ENCODE measurements at places on chromosomes 5 and 9.

GRCh38 chr5:17258431-17258830 is 41.0 kb downstream of the BASP1 start:
- H3K27ac ChIP-seq = no peak overlapping the region
- no peak for DNase-seq
- H3K4me3 ChIP-seq = no peak overlapping the region
- no peaks in the 10 kb centered on the region for H3K27me3 ChIP-seq

GRCh38 chr5:110757118-110757729 is 18.4 kb downstream of the SLC25A46 start:
- DNase-seq = no peak
- H3K27me3 ChIP-seq = no peaks in the 10 kb centered on the region
- no peak overlapping the region for H3K4me3 ChIP-seq
- H3K36me3 ChIP-seq = peaks cover 24% of the 10 kb centered on the region

DNA sequence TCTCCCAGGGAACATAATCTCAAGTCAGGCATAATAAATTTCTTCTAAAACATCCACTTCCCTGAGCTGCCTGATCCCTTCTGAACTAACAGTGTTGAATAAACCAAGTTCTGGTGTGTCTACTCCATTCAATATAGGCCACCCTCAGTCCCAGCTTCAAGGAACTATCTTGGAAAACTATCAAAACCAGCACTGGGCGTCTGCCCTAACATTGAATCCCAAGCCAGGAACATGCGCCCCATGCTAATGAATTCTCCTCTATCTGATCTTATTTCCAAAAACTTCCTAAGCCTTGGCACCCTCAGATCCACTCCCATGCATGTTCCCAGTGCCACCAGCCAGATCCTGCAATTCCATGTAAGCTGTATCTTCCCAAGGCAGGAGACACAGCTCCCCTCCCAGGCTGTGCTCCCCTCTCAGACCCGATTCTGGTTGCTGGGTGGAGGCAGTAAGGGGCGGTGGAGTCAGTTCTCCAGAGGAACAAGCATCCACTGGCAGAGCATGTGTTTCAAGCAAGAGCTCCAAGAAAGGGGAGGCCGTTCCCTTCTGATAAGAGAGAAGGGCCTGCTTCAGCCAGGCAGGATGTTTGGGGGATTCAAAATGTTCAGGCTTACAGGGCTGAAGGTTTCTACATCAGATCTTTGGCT is 13.1 kb upstream of the FOXI1 start:
- no peak overlapping the region for H3K4me3 ChIP-seq
- no peaks in the 10 kb centered on the region for H3K36me3 ChIP-seq
- no peak overlapping the region for H3K27ac ChIP-seq

DNA sequence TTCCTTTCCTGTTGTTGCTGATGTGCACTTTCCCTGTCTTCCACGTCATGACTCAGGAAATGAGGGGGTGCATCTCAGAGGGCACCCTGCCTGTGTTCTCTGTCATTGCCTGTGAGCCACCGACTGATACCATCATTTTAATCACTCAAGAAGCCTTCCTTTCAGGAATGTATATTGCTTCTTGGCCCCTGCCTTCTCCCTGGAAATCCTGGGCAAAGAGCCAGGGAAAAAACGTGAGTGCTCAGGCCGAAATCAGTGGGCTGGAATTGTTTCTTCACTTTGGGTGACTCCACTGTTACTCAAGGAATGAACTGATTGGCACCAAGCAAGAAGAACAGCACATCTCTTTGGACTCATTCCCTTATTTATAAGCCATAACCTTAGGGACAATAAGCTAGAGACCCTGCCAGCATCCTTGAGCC is 126.1 kb downstream of the SNX18 start:
- H3K27ac ChIP-seq = no peak overlapping the region
- peaks cover 6% of the 10 kb centered on the region for H3K36me3 ChIP-seq
- peaks cover 54% of the 10 kb centered on the region for H3K4me1 ChIP-seq
- no peak overlapping the region for H3K4me3 ChIP-seq
- no peaks in the 10 kb centered on the region for H3K27me3 ChIP-seq

DNA sequence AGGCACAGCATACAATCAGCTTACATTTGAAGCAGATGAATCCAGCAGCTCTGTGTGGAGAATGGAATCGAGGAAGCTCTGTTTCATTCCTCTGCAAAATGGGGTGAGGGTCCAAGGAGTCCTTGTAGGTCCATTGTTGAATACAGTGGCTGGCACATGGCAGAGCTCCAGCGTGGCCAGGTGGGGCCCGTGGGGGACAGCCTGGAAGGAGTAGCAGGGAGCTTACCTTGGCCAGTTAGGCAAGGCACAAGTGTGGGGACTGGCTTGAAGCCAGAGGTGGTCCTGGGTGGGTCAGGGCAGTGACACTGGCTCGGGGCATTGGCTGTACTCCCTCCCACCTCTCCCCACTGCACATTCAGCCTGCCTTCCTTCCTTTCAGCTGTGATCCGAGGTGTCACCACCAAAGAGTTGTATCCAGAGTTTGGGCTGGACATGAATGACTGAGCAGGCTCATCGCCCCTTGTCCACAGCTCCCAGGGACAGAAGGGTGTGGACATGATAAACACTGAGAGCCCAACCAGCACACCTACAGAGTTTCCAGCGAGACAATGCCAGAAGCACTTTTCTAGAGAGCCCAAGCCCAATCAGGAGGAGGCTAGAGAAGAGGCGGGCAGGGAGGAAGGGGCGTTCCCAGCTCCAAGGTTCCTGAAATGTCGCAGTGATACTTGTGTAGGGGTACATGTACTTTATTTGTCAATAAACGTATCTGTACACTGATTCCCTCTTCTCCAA is 12.4 kb downstream of the SWI5 start:
- no peaks in the 10 kb centered on the region for H3K27me3 ChIP-seq
- no peak overlapping the region for H3K4me3 ChIP-seq
- peaks cover 4% of the 10 kb centered on the region for H3K36me3 ChIP-seq
- no peaks in the 10 kb centered on the region for H3K4me1 ChIP-seq
- DNase-seq = no peak

GRCh38 chr5:15522187-15522520 is 22.2 kb downstream of the FBXL7 start:
- H3K4me1 ChIP-seq = no peaks in the 10 kb centered on the region
- H3K4me3 ChIP-seq = no peak overlapping the region
- H3K27me3 ChIP-seq = no peaks in the 10 kb centered on the region
- no peak overlapping the region for H3K27ac ChIP-seq
- no peaks in the 10 kb centered on the region for H3K36me3 ChIP-seq

- H3K4me1 ChIP-seq = peaks cover 20% of the 10 kb centered on the region
- peak; percentile 70 for DNase-seq
- peaks cover 14% of the 10 kb centered on the region for H3K36me3 ChIP-seq
- peak within 1 kb of the TSS; percentile 75 for H3K4me3 ChIP-seq
- peaks cover 18% of the 10 kb centered on the region for H3K27me3 ChIP-seq
Measured at GRCh38 chr9:137046088-137046787, at the start of gene NPDC1. TSS of gene NPDC1 (minus strand) at chr9:137046177. CDS start at chr9:137045989, 188 bp downstream.

DNA sequence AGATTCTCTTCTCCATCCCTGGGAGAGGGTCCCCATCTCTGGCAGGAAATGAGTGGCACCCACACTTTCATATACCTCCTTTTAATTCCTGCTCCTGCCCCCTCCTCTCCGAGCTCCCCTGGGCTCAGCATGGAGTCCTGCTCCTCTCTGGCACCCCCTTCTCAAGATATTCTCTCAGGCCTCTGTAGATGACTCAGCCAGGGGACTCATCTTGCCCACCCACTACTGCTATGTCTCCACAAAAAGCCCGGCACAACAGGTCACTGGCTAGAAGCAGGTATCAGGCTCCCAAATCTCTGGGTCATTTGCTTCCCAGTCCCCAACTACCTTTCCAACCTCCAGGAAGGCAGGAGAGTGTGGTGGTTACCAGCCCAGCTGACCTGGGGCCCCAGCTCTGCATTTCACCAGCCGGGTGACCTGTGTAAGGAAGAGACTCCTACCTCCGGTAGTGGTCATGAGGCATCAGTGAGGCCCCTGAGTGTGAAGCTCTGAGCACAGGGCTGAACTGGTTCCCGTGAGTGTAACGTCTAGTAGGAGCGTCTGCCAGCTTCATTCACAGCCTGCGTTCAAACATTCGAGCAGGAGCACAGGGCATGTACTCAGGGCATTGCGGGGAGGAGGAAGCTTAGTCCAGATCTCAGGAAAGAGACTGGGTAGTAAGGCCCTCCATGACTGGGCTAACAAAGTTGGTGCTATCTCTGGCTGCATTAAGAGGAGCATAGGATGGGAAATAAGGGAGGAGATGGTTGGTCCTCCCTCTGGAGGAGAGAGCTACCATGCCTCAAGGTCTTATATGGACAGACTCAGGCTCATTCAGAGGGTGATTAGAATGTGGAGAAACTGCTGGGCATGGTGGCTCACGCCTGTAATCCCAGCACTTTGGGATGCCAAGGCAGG is 63.7 kb downstream of the LMX1B start:
- peaks cover 89% of the 10 kb centered on the region for H3K27me3 ChIP-seq
- H3K36me3 ChIP-seq = no peaks in the 10 kb centered on the region
- no peak for DNase-seq
- no peak overlapping the region for H3K27ac ChIP-seq

- H3K36me3 ChIP-seq = no peaks in the 10 kb centered on the region
- no peaks in the 10 kb centered on the region for H3K4me1 ChIP-seq
- H3K27me3 ChIP-seq = no peaks in the 10 kb centered on the region
- no peak overlapping the region for H3K27ac ChIP-seq
- H3K4me3 ChIP-seq = no peak overlapping the region
Measured at GRCh38 chr5:25090275-25090674, 445.5 kb upstream of the CDH10 start.

GRCh38 chr9:24616863-24617262 is 71.2 kb upstream of the IZUMO3 start:
- H3K4me1 ChIP-seq = no peaks in the 10 kb centered on the region
- no peaks in the 10 kb centered on the region for H3K27me3 ChIP-seq
- H3K36me3 ChIP-seq = no peaks in the 10 kb centered on the region
- no peak overlapping the region for H3K4me3 ChIP-seq
- no peak overlapping the region for H3K27ac ChIP-seq

- H3K4me1 ChIP-seq = peaks cover 25% of the 10 kb centered on the region
- peak overlapping the region; percentile 96 for H3K4me3 ChIP-seq
- peaks cover 65% of the 10 kb centered on the region for H3K27me3 ChIP-seq
Measured at GRCh38 chr5:34657274-34657921, 1.3 kb downstream of the RAI14 start.

GRCh38 chr9:124510650-124511425 is 3.6 kb upstream of the NR5A1 start:
- no peak overlapping the region for H3K27ac ChIP-seq
- no peak overlapping the region for H3K4me3 ChIP-seq
- H3K4me1 ChIP-seq = peaks cover 6% of the 10 kb centered on the region

DNA sequence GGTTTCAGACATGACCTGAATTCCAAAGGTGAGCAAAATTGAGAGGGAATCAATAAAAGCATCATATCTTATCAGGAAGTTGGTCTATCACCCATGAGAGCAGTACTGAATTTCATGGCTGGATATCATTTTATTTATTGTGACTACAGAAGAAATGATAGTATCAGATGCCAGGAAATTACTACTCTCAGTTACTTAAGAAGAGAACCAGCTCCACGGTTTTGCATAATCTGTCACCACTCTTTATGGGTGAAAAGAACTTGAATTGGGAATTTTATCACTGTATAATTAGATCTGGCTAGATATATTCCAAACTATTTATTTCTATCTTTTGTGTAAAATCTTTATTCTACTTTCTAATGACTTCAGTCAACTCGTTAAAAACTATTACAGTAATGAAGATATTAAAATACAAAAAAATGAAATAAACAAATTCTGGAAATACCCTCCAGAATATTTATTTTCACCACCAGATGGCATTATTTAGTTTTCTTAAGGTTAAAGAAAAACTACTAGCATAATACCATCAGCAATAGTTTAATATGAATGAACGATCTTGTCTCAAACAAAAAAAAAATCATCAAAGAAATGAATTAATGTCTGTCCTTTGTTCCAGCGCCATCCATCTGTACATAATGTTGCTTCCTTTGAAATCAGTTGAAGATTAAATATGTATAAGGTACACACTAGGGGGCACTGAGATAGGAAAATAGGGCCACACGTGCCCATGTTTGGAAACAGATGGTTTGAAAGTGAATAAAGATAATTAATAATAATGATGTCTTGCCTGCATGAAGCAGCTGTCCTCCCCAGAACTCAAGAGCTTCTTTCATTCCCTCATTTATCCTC is 84.7 kb upstream of the SLCO6A1 start:
- no peak overlapping the region for H3K4me3 ChIP-seq
- H3K4me1 ChIP-seq = no peaks in the 10 kb centered on the region
- H3K27me3 ChIP-seq = peaks cover 12% of the 10 kb centered on the region
- H3K27ac ChIP-seq = no peak overlapping the region
- H3K36me3 ChIP-seq = no peaks in the 10 kb centered on the region

DNA sequence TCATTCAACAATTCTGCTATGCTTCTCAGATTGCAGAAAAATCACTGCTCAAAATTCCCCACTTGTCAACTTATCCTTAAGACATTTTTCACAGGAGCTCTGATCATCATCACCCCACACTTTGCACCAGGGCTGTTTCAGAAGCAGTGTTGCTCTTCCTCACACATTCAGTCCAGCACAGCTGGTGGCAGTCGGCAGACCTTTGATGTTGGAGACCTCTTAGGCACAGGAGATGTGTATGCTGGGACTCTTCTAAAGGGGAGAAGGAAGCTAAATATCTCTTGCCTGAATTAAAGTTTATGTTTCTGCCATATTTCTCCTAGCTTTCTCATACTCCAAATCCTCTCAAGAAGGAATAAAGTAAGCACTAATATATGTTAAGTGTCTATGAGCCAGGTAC is 44.8 kb upstream of the SSBP2 start:
- peaks cover 44% of the 10 kb centered on the region for H3K27me3 ChIP-seq
- H3K4me3 ChIP-seq = no peak overlapping the region
- H3K36me3 ChIP-seq = no peaks in the 10 kb centered on the region
- H3K27ac ChIP-seq = no peak overlapping the region

DNA sequence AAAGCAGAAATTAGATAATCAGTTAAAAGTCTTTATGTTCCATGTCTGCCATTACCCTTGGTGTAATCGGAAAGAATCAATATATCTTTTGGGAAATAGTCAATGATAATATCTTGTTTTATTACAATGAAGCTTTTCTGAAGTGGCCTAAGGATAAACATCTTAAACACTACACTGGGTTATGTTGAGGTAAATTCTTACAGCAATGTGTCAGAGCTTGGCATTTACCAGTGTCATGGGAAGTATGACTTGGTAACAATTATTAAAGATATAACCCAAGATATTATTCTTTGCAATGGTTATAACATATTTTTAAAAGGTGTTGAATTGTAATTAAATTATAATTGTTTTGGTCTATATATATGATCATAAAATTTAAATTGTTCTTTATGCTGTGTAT is 84.7 kb downstream of the CFAP95 start:
- H3K4me1 ChIP-seq = no peaks in the 10 kb centered on the region
- DNase-seq = no peak
- peaks cover 46% of the 10 kb centered on the region for H3K27me3 ChIP-seq
- no peak overlapping the region for H3K4me3 ChIP-seq
- H3K36me3 ChIP-seq = no peaks in the 10 kb centered on the region
- H3K27ac ChIP-seq = no peak overlapping the region

DNA sequence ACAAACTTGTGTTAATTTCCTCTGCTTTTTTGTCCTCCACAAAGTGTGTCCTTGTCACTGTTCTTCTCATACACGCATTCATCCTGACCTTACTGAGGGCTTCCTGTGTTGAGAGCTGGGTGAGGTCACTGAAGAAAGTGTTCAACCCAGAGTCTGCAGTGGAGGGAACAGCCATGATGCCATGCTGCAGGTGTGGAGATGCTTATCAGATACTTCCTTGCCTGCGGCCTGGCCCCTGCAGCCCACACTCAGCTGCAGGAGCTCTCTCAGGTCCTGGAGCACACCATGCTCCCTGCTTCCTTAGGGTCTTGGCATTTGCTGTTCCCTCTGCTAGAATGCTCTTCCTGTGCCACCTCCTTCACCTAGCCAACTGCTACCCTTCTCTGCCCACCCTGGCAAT is 108.1 kb upstream of the SPRY4 start:
- peak overlapping the region; percentile 65 for H3K4me3 ChIP-seq
- peaks cover 5% of the 10 kb centered on the region for H3K36me3 ChIP-seq
- H3K27me3 ChIP-seq = no peaks in the 10 kb centered on the region
- H3K27ac ChIP-seq = peak overlapping the region; percentile 93
- DNase-seq = peak; percentile 68

Measured in central memory CD8-positive, alpha-beta T cell (primary cell).